ENCODE measurements at places on chromosomes 16 and 17.

DNA sequence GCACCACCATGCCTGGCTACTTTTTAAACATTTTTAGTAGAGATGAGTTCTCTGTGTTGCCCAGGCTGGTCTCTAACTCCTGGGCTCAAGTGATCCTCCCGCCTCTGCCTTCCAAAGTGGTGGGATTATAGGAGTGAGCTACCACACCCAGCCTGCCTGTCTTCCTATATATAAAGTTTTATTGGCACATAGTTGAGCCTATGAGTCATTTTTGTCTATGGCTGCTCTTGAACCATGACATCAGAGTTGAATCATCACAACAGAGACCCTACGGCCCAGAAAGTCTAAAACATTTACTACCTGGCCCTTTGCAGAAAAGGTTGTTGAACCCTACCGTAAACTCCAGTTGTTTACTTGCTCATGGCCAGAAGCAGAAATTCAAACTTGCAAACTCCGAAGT lies 7.9 kb downstream of the SEPTIN12 start:
- DNase-seq: no peak

DNA sequence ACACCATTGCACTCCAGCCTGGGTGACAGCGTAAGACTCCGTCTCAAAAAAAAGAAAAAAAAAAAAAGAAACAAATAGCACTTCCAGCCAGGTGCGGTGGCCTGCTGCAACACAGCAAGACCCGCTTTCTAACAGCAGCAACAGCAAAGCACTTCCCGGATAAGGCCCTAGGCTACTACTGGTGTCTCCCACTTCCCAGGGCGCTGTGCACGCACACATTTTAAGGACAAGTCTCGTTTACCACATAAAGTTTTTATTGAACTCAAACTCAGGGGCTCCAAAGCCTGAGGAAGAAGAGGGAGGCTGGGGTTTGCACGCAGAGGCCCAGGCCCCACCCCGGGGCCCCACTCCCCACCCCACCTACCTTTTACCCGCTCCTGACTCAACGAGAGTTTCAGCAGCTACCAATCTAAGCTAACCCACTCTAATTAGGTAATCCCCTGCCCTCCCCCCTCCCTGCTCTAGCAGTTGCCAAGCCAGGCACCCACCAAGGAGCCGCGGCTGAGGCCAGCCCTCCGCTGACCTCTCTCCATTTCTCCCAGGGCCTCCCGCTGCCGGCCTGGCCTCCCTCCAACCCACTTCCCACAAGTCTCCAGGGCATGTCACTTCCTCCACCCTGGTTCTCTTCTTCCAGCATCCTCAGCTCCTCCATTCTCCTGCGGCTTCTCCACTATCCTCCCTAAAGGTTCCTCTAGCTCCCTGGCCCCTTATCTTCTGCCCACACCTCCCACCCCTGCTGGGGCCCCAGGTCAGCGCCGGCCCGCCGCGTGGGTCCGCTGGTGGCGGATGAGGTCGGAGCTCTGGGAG lies 2.4 kb downstream of the ZNF768 start:
- no peak for DNase-seq

DNA sequence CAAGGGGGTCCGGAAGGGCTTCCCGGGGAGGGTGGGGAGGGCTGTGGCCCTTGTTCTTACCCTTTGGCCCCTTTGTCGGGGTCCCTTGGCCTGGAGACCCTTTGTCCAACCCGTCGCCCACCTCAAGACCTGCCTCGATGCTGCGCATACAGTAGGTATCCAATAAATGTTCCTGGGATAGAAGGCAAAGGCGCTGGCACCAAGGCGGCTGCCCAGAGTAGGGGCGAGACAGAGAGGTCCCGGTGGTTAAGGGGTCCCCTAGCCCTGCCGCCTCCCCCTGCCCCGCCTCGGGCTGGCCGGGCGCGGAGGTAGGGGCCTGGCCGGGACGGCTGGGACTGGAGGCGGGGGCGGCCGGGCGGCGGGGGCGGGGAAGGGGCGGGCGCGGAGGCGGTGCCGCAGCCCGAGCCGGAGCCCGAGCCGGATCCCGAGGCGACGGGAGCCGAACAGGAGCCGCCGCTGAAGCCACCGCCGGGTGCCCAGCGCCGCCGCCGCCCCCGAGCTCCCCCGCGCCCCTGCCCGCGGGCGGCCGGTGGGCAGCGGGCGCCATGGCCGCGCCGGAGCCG lies at the start of gene NHERF2:
Gene NHERF2, plus strand, starts transcription at position 442 of the 563 bp plus-strand sequence. Its CDS starts 104 bp downstream, at position 546.
- no peak for DNase-seq

DNA sequence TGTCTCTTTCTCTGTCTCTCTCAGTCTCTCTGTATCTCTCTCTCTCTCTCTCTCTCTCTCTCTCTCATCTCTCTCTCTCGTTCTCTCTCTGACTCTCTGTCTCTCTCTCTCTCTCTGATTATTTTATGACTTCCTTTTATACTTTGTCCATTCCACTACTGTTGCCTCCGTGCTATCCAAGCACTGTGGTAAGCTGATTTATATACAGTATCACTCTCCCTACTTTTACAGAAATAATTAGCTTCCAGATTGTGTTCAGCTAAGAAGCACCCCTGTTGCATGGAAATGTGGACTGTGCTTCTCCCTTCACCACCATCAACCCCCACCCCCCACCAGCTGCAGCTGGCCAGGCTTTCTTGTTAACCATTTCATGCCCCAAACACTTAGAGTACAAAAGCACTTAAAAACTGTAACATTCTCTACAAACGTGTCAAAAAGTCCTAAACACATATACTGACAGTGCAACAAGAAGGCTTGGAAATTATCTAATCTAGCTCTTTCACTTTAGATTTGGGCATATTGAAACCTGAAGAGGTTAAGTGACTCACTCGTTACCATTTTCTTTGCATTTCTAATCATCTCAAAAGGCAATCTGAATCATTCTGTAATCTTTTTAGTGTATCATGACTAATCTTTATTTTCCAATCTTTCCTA lies 11.6 kb upstream of the TMEM100 start:
- no peak for DNase-seq

DNA sequence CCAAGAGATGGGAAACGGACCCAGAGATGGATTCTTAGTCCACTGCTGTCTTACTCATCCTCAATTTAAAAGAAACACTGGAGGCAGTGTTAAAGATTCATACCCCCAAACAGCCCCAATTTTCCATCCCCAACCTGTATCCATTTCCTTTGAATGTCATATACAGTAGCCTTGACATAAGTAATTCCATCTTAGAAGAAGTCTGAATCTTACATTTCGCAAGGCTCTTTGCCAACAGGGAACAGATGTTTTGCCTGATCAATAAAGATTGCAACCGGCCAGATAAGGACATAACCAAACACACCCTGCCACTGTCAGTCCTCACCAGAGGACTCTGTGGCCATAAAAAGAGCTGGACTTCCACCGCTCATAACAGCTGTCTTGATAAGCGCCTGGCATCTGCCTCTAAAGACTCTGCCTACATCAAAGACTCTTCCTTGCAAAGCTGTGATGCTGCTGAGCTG lies 59.0 kb upstream of the MED9 start:
- DNase-seq: no peak

- DNase-seq: peak; percentile 90
Measured at GRCh38 chr17:29179232-29180033, 765 bp downstream of the MYO18A start.

DNA sequence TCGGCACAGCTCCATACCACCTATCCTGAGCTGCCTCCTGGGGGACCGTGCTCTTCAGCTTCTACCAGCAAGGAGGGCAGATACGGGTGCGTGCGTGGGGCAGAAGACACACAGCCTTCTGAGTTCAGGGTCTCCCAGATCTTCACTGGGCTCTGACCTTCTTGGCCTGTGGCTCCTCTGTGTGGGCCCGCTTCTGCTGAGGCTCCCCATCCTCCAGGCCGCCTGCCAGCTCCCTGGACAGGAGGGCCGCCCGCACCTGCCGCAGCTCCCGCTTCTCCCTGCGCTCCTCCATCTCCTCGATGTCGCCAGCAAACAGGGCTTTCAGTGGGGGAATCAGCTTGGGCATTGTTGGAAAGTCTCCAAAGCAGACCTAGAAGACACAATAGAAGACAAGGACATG lies 25.2 kb downstream of the ELAC2 start:
- DNase-seq: no peak

DNA sequence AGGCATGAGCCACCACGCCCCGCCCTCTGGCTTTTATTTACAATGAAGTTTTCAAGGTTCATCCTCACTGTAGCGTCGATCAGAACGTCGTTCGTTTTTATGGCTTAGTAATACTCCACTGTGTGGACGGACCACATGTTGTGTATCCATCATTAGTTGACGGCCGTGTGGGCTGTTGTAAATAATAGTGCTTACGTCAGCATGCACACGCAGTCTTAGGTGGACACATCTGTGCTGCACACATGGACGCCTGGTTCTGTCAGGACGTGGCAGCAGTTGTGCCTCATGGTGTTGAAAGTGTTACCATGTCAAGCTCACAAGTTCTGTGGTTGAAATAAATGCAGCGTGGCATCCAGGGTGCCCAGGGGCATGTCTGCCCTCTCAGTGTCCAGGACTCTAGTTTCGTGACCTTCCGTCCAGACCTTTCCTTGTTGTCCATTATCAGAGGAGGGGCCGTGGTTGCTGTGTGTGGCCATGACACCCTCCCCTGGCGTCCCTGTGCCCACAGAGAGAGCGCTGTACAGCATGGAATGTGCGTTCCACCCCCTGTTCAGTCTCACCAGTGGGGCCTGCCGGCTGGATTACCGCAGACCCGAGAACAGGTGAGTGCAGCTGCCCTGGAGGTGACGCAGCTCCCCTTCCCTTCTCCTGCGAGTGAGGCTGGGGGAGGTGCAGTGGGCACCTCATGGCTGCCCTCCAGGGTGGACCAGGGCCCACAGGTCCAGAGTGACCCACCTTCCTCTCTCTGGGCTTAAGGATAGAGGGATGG lies 22.3 kb downstream of the TCF25 start:
- no peak for DNase-seq

DNA sequence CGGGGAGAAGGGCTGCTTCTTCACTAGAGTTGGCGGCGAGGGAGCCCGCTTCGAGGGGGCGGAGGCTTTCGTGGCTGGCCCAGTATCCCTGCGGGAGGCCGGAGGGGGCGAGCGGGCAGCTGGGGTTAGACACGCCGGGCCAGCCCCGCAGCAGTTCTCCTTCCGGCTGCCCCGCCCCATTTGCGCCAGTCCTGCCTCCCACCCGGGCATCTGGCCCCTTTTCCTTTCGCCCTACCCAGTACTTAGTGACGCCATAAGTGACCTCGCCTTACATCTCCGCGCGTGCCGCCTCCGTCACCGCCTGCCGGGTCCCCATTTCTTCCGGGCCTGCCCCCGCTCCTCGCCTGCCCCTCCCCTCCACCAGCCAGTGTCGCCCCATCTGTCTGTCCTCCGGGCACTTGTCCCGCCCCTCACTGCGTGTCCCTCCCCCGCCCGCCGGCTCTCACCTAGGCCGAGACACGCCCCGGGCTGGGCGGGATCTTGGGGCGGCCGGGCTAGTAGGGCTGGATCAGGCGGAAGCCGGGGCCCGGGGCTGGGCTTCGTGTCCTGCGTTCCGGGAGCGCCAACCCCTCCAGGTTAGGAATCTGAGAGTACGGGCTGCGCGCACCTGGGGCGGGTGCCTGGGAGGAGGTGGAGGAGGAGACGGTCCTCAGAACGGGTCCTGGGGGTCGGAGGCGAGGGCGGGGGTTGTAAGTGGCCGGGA lies 14.3 kb downstream of the SPATA32 start:
- DNase-seq: peak; percentile 69

DNA sequence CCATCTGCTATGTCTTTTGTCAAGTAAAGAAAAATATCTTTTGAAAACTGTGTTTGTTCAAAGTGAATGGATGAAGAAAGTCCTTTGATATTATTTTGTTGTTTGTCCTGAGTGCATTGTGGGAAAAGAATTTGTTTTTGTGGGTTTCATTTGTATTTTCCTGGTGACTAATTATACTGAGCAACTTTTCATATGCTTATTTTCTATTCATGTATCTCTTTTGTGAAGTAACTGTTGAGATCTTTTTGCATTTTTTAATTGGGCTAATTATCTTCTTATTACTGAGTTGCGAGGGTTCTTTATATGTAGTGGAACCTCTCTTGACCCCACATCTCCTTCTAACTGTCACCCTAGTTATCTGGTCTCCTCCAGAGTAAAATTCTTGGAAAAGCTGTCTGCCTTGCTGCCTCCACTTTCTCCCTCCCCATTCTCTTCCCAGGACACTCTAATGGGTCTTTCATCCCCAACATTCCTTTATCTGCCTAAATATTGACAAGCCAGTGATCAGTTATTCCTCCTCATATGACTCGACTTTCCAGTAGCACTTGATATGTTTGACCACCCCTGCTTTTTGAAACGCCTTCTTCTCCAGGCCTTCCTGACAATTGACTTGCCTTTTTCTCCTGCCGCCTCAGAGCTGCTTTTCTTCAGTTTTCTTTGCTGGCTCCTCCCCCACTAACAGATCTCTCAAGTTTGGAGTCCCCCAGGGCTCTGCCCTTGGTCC lies 117.6 kb upstream of the HAS3 start:
- DNase-seq: no peak

- DNase-seq: no peak
Measured at GRCh38 chr17:44584443-44584842, 27.2 kb downstream of the FZD2 start.

DNA sequence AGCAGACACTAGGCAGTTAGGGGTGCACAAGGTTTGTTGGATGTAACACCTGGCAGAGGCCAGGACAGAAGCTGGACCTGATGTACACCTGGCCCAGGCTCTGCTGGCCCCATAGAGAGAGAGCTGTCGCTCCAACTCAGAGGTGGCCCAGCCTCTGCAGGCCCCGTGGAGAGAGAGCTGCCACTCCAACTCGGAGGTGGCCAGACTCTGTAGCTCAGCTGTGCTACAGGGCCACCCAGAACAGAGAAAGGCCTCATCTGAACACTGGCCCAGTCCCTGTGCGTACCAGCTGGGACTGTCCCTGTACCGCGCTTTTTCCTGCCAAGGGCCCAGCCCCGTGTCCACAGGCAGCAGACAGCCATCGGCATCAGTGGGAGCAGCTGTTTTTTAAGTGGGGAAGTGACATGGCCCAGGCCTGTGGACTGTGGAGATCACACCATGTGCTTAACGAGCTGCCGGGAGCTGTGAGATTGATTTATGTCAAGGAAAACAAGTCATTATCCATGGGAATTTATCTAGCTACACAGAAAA lies 176.4 kb upstream of the CHMP6 start:
- DNase-seq: no peak

- no peak for DNase-seq
Measured at GRCh38 chr17:64057701-64058263, 37.3 kb upstream of the ICAM2 start.

DNA sequence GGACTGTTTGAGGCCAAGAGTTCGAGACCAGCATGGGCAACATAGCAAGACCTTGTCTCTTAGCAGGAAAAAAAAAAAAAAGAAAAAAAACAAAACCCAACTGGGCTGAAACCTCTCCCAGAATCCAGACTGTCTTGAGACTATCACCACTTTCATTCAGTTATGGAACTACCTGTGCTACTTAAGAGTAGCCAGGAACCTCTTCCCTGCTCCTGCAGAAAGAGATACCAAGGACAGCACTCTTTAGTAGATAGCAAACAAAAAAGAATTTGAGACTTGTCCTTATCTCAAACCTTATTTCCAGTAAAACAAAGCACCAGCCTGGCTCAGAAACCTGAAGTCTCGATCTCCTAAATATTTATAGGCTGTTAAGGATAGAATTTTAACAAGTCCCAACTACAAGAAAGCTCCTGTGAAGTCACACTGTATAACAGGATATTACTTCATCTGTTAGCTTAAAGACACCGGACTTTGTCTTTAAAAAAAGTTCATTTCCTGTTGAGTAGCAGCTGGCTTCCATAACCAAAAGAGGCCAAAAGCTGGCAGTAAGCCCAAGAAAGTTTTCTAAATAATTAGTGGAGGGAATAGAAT lies 5.1 kb downstream of the CDR2 start:
- no peak for DNase-seq

Measured in keratinocyte (primary cell).